Tibial artery (tissue), 4 donors: ENCODE measurements at places on chromosomes 11 and 22.
A peak's percentile ranks its signal among the peaks of the same experiment; 100 is the strongest.

DNA sequence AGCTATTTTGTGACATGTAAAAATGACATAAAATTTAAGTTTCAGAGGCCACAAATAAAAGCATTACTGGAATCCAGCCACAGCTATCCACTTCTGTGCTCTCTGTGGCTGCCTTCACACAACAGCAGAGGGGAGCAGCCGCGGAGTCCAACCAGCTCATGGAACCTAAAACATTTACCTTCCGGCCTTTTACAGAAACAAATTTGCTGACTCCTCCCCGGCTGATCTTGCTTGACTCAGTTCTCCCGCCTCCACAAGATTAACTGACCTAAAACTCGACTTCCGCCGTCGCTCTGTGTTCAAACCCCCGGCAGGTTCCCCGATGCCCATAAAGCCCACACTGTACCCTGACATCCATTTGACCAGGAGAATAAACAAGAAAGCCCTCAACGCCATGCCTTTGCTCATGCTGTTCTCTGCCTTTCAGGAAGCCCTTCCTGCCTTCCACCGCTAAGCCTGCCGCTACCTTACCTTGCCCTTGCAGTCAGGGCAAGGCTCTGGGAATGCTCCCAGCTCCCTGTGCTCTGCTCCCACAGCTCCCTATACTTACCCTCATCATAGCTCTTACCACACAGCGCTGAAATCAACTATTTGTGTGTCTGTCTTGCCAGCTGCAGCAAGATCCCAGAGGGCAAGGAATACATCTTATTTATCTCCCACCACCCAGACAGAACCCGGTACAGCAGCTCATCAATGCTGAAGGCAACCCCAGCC, 35.4 kb downstream of the MICAL3 start:
- H3K36me3 ChIP-seq, result no peaks in the 10 kb centered on the region
- no peak overlapping the region for H3K27ac ChIP-seq
- no peak overlapping the region for H3K4me3 ChIP-seq
- DNase-seq, result no peak

GRCh38 chr11:30351061-30351460, 28.2 kb downstream of the ARL14EP start:
- DNase-seq, result no peak
- no peaks in the 10 kb centered on the region for H3K27me3 ChIP-seq
- H3K27ac ChIP-seq, result no peak overlapping the region
- H3K36me3 ChIP-seq, result no peaks in the 10 kb centered on the region

DNA sequence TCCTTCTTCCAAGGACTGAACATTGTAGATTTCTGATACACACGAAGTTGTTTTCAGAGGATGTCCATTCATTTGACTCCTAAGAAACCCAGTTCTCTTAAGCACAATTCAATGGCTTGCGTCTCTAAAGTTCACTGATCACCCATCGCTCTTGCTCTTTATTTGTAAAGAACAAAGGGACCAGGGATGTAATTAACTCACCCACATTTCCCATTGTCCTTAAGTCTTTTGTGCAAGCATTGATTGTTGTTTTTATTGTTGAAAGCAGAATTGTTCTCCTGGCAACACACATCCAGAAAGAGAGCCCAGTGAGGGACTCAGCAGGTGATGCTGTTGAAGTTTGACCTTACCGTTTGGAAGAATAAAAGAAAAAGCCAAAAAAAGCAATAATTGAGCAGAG, 59.2 kb downstream of the SPON1 start:
- no peak overlapping the region for H3K27ac ChIP-seq
- H3K4me1 ChIP-seq, result no peaks in the 10 kb centered on the region
- no peaks in the 10 kb centered on the region for H3K27me3 ChIP-seq
- no peak overlapping the region for H3K4me3 ChIP-seq
- no peak for DNase-seq

DNA sequence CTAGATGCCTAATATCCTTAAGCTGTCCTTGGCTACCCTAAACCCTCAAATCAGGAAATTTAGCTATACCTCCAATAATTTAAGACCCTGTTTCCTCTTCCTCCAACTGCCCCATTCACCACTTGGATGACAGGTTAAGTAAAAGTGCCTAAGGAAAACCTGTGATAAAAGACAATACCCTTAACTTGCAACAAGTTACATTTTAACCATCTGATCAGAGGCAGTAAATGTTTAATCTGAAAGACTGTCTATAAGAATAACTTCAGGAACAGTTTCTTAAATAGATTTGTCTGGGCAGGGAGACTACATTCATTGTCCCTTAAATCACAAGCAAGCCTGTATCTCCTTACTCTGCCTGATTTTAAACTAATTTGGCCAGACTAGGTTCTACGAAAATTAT, 129.1 kb downstream of the APOL5 start:
- H3K27me3 ChIP-seq, result no peaks in the 10 kb centered on the region
- H3K4me1 ChIP-seq, result no peaks in the 10 kb centered on the region
- no peak overlapping the region for H3K27ac ChIP-seq
- no peaks in the 10 kb centered on the region for H3K36me3 ChIP-seq
- DNase-seq, result no peak
- no peak overlapping the region for H3K4me3 ChIP-seq

- no peak for DNase-seq
- H3K36me3 ChIP-seq, result peaks cover 14% of the 10 kb centered on the region
- no peaks in the 10 kb centered on the region for H3K4me1 ChIP-seq
- no peaks in the 10 kb centered on the region for H3K27me3 ChIP-seq
- H3K4me3 ChIP-seq, result no peak overlapping the region
Measured at GRCh38 chr11:7437696-7438095, 47.6 kb upstream of the OLFML1 start.

- H3K36me3 ChIP-seq, result no peaks in the 10 kb centered on the region
- no peak overlapping the region for H3K27ac ChIP-seq
- DNase-seq, result no peak
- H3K27me3 ChIP-seq, result no peaks in the 10 kb centered on the region
- H3K4me1 ChIP-seq, result no peaks in the 10 kb centered on the region
- H3K4me3 ChIP-seq, result no peak overlapping the region
Measured at GRCh38 chr11:126485986-126486635, 130.6 kb downstream of the ST3GAL4 start.

GRCh38 chr11:36115378-36115801, 171.5 kb downstream of the LDLRAD3 start:
- no peak overlapping the region for H3K4me3 ChIP-seq
- H3K36me3 ChIP-seq, result peaks cover 28% of the 10 kb centered on the region
- no peak for DNase-seq
- H3K27ac ChIP-seq, result no peak overlapping the region
- no peaks in the 10 kb centered on the region for H3K4me1 ChIP-seq

DNA sequence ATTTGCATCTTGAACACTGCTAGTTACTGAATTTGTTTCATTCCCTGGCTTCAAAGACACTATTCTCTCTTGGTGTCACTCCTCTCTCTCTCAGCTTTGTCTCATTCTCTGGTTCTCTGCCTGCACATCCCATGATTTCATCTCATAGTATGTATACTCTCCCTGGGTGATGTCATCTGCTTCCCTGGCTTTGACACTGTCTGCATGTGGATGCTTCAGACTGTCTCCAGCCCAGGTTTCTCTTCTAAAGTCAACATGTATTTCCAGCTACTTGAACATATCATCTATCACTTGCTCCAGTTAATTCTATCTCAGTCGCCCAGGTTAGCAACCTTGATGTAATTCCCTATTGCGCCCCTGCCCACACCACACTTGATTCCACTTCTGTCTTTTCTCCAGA, 9.3 kb upstream of the ACAT1 start:
- H3K4me1 ChIP-seq, result peaks cover 11% of the 10 kb centered on the region
- H3K36me3 ChIP-seq, result peaks cover 9% of the 10 kb centered on the region
- no peaks in the 10 kb centered on the region for H3K27me3 ChIP-seq
- DNase-seq, result no peak
- H3K4me3 ChIP-seq, result no peak overlapping the region

- peaks cover 16% of the 10 kb centered on the region for H3K4me1 ChIP-seq
- no peaks in the 10 kb centered on the region for H3K36me3 ChIP-seq
- H3K27me3 ChIP-seq, result peaks cover 40% of the 10 kb centered on the region
- H3K4me3 ChIP-seq, result peak within 1 kb of the TSS; percentile 44
- peak; percentile 67 for DNase-seq
Measured at GRCh38 chr11:99020352-99021225, at the start of gene CNTN5. TSS of gene CNTN5 (plus strand) at chr11:99020949.

- peak overlapping the region; percentile 40 for H3K27ac ChIP-seq
- no peaks in the 10 kb centered on the region for H3K27me3 ChIP-seq
- DNase-seq, result no peak
Measured at GRCh38 chr11:65817312-65817834, 16.4 kb upstream of the SNX32 start.

GRCh38 chr11:18313965-18314763, 7.8 kb downstream of the HPS5 start:
- H3K36me3 ChIP-seq, result peaks cover 16% of the 10 kb centered on the region
- H3K27ac ChIP-seq, result peak overlapping the region; percentile 74
- no peak for DNase-seq
- H3K4me1 ChIP-seq, result peaks cover 62% of the 10 kb centered on the region
- H3K27me3 ChIP-seq, result no peaks in the 10 kb centered on the region

- no peaks in the 10 kb centered on the region for H3K4me1 ChIP-seq
- no peak overlapping the region for H3K27ac ChIP-seq
- no peak overlapping the region for H3K4me3 ChIP-seq
- no peak for DNase-seq
Measured at GRCh38 chr11:74112877-74113276, 57.9 kb downstream of the C2CD3 start.

DNA sequence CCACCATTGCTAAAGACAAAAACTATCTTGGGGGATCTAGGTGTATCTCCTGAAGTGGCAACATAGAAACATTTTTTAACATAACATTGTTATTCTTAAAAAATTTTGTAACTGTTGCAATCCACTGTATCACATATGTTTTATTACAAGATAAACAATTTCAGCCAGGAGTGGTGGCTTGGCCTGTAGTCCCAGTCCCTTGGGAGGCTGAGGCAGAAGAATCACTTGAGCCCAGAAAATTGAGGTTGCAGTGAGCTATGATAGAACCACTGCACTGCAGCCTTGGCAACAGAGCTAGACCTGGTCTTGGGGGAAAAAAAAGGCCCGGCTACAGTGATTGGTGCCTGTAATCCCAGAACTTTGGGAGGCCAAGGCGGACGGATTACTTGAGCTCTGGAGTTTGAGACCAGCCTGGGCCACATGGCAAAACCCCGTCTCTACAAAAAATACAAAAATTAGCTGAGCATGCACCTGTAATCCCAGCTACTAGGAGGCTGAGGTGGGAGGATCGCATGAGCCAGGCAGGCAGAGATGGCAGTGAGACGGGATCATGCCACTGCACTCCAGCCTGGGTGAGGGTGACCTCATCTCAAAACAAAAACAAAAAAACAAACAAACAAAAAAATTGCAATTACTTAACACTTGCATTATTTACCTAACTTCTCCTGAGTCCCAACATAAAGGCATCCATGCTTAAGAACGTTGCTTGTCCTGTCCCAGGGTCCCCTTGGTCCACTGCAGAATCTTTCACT, 1.5 kb upstream of the DEPDC5 start:
- H3K27me3 ChIP-seq, result no peaks in the 10 kb centered on the region
- no peaks in the 10 kb centered on the region for H3K36me3 ChIP-seq
- DNase-seq, result no peak
- H3K4me3 ChIP-seq, result no peak overlapping the region

DNA sequence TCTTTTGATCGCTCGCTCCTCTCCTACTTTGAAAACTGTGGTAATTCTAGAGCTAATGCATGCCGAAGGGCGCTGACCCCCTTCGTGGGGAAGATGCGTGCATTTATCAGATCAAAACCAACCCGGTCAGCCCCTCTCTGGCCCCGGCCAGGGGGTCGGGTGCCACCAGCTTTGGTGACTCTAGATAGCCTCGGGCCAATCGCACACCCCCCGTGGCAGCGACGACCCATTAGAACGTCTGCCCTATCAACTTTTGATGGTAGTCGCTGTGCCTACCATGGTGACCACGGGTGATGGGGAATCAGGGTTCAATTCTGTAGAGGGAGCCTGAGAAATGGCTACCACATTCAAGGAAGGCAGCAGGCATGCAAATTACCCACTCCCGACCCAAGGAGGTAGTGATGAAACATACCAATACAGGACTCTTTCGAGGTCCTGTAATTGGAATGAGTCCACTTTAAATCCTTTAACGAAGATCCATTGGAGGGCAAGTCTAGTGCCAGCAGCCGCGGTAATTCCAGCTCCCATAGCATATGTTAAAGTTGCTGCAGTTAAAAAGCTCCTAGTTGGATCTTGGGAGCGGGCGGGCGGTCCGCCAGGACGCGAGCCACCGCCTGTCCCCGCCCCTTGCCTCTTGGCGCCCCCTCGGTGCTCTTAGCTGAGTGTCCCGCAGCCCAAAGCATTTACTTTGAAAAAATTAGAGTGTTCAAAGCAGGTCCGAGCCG, 3898.2 kb upstream of the OR11H1 start:
- no peak overlapping the region for H3K27ac ChIP-seq
- H3K27me3 ChIP-seq, result no peaks in the 10 kb centered on the region
- DNase-seq, result no peak
- H3K4me1 ChIP-seq, result no peaks in the 10 kb centered on the region

- H3K27ac ChIP-seq, result peak overlapping the region; percentile 80
- peak; percentile 43 for DNase-seq
- H3K27me3 ChIP-seq, result no peaks in the 10 kb centered on the region
Measured at GRCh38 chr22:41568811-41569210, 8.0 kb downstream of the CSDC2 start.

- peaks cover 1% of the 10 kb centered on the region for H3K4me1 ChIP-seq
- no peak overlapping the region for H3K4me3 ChIP-seq
- no peaks in the 10 kb centered on the region for H3K36me3 ChIP-seq
- no peak overlapping the region for H3K27ac ChIP-seq
Measured at GRCh38 chr11:75196426-75196825, 44.1 kb upstream of the TPBGL start.

- no peak for DNase-seq
- H3K27ac ChIP-seq, result no peak overlapping the region
- no peaks in the 10 kb centered on the region for H3K4me1 ChIP-seq
Measured at GRCh38 chr11:100484948-100485347, 202.1 kb upstream of the ARHGAP42 start.

DNA sequence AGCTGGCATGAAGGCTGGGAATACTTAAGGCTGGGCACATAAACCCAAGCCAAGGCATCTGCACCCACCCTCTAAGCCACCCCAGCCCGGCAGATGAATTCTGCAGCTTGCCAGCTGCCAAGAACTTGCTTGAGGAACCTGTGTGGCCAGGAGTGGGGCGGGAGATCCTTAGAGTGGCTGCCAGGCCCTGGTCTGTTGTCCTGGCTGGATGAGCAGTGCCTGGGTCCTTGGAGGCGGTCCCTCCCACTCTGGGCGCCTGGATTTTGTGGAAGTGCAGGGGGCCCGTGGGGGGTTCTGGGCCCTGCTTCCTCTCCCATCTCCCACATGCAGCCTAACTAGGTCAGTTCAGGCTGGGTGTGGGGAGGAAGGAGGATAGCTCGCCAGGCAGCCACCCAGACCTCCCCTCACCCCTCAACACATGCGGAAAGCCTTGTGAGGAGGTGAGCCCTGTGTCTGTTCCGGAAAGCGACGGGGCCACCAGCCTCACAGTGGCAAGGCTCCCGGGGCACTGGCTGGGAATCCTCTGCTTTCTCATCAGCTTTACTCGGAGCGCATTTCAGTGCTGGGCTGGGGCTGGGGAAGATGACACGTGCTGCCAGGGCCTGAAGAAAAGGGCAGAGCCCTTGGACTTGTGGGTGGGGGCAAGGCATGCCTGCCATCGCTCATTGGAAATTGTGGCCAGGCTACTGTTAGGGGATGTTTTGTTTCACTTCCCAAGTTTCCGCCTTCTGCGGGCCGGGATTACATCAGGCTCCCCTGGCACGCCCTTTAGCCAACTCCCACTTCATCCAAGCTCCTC, 8.4 kb downstream of the DAGLA start:
- H3K4me3 ChIP-seq, result peak overlapping the region; percentile 5
- DNase-seq, result peak; percentile 86
- H3K27ac ChIP-seq, result peak overlapping the region; percentile 22

GRCh38 chr11:110928391-110928790, 216.2 kb upstream of the ARHGAP20 start:
- H3K36me3 ChIP-seq, result no peaks in the 10 kb centered on the region
- H3K27me3 ChIP-seq, result no peaks in the 10 kb centered on the region
- no peak for DNase-seq

GRCh38 chr22:48957311-48957986, 870.2 kb downstream of the BRD1 start:
- no peaks in the 10 kb centered on the region for H3K4me1 ChIP-seq
- H3K27ac ChIP-seq, result no peak overlapping the region
- no peak overlapping the region for H3K4me3 ChIP-seq
- peaks cover 34% of the 10 kb centered on the region for H3K27me3 ChIP-seq
